ENCODE measurements at places on chromosomes 2 and 18.

GRCh38 chr2:223811757-223812156 lies 25.6 kb downstream of the AP1S3 start:
- no peak for DNase-seq

DNA sequence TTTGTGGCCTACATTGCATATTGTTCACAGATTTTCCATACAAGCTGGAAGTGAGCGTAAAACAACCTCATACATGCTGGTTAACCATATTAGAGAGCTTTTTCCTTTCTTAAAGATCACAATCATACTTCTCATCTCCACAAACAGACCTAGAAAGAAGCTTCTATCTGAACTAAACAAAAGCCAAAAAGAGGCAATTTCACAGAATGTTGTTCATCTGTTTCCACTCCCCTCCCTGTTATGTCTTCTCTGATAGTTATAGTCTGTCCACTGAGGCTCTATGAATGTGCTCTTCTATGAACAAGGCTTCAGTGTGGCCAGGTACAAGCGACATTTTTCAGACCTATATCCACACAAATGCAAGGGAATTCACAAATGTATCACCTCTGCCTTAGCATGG lies 63.4 kb downstream of the LDAH start:
- DNase-seq: no peak

DNA sequence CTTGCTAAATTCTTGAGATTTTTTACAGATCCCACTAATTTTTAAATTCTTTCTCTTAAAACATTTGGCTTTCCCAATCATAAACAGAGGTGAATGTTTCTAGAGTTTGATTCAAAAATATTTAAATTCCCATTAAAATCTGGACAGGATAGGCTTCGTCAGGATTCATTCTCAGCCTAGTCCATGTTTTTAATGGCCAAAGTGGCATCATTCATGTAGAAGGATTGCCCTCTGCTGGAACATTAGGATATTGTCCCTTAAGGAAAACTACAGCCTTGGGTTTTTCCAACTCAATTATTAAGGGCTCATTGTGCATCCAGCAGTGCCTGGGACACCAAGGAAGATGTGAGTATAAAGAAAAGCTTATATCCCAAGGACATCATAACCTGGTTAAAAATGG lies 71.7 kb downstream of the TPGS2 start:
- DNase-seq: peak; percentile 39

- DNase-seq: no peak
Observed at GRCh38 chr2:39368846-39369245, 68.2 kb downstream of the MAP4K3 start.

DNA sequence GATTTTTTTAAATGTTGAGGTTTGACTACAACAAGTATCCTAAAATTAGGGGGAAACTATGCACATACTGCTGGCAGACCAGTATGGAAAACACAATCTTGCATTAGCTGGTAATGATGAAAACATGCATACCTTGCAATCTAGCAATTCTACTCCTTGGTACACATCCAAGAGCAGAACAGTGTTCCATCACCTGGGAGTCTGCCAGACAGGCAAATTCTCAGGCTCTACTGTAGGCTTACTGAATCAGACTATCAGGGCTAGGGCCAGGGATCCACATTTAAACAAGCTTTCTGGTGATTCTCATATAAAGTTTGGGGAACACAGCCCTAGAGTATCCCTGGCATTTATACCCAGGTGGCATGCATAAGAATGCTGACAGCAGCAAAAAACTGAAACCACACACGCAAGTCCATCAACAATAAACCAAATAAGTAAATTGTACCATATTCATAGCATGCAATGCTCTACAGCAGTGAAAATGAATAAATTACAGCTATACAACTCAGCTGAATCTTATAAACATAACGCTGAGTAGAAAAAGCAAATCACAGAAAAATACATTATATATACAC lies 13.6 kb downstream of the CDH2 start:
- no peak for DNase-seq

DNA sequence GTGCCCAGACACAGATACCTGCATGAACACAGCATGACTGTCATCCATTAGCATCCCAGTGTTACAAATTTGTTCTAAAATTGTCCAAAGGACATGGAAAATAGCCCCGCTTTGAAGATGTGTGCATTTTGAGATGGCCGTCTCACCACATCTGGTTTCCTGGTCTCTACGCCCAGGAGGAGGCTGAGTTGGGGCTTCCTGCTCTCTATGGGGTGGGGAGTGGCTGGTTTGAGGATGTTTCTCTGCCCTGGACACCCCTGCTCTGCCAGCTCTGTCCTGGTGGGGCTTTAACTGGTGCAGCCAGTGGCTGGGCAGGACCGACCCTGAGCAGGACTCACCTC lies 74.6 kb upstream of the SMAD7 start:
- DNase-seq: no peak

DNA sequence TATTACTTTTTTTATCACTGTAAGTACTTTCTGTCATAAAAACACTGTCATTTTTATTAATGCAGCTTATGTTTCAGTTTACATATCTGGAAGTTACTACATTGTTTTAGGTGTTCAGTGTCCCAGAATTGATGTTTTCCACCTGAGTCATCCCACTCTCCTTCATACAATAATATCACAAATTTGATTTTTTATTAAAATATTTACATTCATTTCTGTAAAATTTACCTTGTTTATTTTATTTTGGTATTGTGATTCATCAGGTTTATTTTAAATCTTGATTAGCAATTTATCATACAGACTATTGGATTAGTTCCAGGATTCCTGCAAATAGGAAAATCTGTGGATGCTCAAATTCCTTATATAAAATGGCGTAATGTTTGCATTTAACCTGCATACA lies 1662.9 kb downstream of the SUCLG1 start:
- no peak for DNase-seq

DNA sequence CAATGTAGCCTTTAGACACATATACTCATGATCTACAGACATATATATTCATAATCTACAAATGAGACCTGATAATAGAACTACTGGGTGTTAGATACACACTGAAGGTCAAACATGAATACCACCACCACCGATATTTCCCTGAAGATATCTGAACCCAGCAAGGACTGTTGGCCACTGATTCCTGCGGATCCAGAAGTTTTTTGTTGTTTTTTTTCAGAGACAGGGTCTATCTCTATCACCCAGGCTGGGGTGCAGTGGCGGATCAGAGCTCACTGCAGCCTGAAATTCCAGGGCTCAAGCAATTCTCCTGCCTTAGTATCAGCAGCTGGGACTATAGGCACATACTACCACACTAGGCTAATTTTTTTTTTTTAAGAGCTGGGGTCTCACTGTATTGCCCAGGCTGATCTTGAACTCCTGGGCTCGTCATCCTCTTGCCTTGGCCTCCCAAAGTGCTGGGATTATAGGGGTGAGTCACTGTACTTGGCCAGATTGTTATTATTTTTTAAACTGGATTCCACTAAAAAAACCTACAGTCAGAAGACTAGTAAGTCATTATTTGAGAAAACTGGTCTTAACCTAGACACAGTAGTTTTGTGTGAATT lies 1.8 kb downstream of the METTL5 start:
- DNase-seq: no peak

DNA sequence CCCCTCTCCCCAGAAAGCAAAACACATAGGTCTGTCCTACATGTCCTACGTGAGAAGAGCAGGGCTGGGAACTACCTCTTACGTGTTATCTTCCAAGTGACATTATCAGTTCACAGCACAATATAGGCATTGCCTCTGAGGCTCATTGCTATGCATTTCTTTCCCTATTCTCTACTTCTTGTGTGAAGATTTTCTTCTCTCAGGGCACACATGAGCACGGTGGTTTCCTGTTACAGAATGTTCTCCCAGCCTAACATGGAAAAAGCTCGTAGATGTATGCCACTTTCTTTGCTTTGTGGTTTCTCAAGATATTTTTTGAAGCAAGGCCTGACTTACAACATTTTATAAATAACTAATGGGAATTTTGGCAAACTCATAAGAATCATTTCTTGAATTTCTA lies 19.4 kb upstream of the DSC3 start:
- no peak for DNase-seq

DNA sequence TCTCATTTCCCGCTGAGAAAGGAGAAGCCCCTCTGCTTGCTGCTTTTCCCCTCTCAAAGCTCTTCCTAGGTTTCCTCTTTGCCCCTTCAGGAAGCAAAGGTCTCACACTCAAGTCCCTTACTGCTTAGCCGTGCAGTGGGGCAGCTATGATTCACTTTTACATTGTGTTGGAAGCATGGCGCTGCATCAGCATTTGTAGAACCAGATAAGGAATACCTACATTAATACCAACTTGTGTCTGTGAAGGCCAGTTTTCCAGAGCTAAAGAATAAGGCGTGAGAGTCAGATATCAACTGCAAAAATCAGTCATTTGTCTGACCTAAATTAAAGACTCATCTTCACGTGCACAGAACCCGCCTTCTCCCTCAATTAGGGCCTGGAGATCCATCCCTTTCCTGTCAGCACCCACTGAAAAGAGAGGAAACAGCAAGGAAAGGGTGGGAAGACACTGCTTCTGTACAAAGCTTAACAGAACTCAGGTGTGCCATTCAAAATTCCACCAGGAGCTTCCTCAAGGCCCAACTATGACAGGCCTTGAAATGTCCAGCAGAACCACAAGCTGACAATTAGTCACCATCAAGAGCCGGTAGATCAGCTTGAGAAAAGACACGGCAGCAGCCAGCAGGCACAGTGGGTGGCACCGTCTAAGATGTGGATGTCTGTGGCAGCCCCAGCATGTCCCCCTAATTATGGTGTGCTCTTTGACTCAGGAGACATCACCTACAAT lies 16.1 kb upstream of the XDH start:
- no peak for DNase-seq

DNA sequence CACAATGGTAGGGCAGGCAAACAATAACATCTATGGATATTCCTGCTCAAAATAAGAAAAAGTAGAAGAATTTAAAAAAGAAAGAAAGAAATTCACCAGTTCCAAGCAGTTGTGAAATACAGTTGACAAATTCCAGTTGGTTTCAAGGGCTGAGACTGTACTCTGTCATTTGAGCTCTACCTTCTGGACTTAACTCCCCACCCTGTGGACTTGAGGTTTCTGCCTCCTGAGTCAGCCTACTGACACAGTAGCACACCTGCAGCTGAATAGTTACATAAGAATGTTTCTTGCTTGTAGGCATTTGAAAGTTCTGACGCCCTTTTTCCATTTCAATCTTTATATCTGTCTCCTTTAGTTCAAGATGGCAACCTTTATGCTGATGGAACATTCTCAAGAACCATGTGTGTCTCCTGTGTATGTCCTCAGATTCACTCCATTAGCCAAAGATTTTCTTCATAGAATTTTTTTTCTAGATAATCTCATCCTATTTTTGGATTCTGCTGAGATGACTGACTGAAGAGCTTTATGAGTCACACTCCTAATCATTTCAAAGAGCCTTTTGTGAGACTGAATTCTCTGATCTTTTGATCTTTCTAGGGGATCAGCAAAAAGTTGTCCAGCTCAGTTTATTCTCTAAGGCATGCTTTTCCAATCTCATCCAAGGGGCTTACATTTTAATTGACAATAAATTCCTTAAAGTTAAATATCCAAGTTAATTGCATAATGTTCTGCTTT lies 19.1 kb downstream of the NETO1 start:
- DNase-seq: no peak

DNA sequence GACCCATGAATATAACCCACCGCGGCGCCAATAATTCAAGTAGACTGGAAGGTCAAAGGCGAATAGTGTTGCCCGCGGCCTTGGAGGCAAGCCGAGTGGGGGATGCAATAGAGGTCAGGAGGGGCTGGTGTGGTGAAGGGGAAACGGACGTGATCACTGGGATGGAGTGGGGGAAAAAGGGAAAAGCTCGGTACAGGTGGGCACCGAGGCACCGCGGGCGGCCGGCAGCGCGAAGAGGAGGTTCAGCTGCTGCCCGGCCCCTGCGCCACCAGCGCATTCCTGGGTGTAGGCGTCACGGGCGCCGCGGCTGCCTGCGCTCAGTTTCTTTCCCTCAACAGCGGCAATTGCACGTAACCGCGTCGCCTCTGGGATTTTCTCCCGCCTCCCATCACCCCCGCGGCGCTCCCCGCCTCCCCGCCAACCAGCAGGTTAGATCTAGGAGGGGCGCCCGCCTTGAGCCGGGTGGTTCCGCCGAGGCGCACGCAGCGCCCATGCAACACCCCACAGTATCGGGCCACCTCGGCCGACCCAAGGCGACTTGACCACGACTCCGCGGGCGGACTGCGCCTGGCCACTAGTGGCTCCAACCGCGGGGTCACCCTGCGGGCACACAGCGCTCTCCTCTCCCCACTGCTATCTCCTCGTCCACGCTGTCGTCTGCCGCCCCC lies 1.5 kb downstream of the RND3 start:
- DNase-seq: peak; percentile 35

- no peak for DNase-seq
Observed at GRCh38 chr2:55239656-55240222, 7.3 kb downstream of the RPS27A start.

DNA sequence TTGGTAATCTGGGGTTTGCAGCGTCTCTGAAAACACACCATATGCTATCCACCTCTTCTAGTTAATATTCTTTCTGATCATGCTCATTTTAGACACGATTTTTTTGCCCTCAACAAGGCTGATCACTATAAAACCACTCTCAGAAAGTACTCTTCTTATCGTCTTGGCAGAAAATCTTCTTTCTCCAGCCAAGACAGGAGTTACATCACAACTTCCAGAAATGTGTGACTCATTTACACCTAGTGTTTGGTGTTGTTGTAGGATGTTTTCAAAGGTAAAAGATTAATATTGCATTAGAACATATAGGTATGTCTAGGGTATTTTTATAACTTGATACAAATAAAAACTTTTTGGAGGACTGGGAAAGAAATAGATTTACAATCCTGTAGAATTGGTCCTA lies 138.5 kb upstream of the NETO1 start:
- DNase-seq: no peak

GRCh38 chr18:22971038-22971437 lies 37.9 kb downstream of the RBBP8 start:
- no peak for DNase-seq

- peak; percentile 57 for DNase-seq
Observed at GRCh38 chr18:48946329-48946835, 4.4 kb downstream of the SMAD7 start.

- no peak for DNase-seq
Observed at GRCh38 chr2:73223821-73224220, 9.2 kb downstream of the PRADC1 start.

Measured in NCI-H1092 (cell line).